NCI-H446 (cell line): ENCODE measurements at places on chromosomes 3 and 15.

GRCh38 chr3:32992310-32992686, 40.9 kb downstream of the CCR4 start:
- DNase-seq, result no peak

DNA sequence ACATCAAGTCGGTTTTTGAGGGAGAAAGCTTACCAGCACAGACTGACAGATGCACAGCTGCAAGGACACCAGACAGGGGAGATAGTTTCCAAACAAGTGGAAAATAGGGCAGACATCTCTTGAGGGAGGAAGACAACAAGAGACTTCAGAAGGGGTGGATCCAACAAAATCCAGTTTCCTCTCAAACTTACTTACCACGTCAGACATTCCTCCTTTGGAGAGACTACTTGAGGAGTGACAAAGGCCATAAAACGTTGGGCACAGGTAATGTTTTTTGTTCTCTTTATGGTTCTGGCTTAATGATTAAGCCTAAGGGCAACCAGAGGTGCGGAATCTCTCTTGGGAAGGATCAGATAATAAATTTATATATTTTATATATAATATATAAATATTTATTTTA, 76.1 kb downstream of the CD200 start:
- DNase-seq, result no peak

DNA sequence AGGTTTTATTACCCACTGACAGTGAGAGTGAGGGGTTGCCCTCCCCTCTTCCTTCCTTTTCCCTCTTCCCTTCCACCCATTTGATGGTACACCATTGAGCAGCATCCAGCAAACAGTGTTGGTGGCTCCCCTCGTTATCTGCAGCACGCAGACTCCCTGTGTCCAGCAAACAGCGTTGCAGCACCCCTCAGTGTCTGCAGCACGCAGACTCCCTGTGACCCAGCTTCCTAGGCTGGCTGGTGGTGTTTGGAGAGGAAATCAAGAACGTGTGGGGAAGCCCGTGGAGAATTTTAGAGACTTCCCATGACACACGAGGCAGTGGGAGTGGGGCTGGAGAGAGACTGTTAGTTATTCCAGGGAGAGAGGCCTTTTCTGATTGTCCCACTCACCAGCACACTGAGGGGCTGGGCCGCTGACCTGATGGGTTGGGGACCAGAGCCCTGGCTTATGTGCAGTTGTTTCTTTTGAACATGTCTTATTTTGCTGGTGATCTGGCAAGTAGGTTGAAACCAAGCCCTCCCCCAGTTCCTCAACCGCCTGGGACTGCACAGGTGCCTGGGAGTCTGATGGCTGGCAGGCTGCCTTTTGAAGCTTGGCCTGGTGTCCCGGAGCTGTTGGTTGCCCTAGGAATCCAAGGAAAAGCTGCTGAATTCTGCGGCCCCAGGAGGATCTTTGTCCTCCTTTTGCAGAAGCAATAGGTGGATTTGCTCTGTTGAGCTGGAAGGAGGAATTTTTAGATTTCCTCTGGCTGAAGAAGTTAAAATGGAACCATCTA, 19.0 kb downstream of the APBA2 start:
- no peak for DNase-seq

DNA sequence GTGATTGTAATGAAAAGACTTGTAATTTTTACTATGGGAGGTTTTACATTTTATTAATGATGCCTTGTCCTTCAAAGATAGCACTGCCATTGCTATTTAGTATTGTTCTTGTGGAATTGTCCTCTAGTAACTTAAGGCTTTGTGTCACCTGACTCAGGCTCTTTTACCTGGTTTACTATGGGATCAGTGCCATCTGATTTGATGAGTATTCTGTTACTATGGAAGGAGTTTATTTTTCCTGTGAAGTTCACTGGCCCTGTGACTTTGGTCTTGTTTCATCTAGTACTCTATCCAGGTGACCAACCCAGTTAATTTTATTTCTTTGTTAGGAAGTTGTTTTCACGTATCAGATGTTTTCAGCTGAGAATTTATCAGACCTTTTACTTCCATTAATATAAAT, 9.0 kb downstream of the MORF4L1 start:
- DNase-seq, result no peak

DNA sequence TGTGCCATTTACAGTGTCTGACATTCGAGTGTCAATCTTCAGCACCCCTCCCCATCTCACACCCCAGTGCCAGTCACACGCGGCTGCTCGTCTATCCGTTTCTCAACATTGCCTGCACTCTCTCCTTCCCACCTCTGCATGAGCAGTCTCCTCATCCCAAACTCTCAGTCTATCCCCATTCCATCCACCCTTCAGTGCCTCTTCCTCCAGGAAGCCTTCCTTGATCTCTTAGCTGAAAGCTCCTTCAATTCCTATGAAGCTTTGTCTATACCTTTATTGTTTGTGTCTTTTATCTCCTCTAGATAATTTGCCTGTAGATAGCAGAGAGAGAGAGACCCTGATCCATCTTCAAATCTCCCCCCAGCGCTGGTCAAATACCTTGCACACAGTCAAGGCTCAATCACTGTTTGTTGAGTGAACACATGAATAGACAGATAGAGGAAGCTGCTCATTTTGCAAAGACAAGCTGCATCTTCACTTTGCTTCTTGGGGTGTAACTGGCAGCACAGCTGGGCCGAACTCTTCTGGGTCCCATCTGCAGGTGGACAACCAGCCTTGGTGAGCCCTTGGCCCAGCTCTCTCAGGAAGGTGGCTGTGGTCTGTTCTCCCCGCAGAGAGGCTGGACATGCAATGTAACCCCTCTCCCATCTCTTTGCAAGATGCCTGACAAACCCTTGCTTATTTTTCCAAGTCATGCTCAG, 52.8 kb downstream of the ITGA11 start:
- no peak for DNase-seq

- DNase-seq, result no peak
Observed at GRCh38 chr3:183714622-183715021, 17.0 kb downstream of the YEATS2 start.

DNA sequence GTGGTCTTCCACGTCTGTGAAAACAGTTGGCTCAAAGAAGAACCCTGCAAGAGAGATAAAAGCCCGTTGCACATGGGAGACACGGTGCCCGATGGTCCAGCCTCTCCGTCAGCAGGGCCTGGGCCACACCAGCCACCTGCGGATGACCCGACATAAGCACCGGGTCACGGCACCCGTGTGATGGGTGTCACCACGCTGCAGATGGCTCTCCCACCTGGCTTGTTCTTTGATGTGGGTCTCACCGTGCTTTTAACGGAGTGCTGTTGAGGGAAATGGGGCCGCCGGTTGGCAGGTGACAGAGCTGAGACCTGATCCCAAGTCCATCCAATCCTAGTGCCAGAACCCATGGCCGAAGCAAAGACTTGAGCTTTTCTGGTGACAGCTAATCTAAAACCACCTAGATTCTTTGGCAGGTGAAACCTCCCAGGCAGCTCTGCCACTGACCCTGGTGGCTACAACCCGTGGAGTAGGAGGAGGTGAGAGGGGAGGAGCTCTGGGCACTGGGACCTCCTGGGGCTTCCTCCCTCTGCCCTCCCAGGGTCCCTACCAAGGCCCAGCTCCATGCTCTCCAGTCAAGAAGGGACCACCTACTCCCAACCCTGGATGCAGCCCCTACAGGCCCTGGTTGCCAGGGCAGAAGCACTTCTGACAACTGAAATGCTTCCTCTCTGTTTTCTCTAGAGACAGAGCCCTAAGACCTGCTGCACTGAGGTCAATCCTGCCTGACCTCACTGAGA, 23.4 kb upstream of the SLC41A3 start:
- no peak for DNase-seq

DNA sequence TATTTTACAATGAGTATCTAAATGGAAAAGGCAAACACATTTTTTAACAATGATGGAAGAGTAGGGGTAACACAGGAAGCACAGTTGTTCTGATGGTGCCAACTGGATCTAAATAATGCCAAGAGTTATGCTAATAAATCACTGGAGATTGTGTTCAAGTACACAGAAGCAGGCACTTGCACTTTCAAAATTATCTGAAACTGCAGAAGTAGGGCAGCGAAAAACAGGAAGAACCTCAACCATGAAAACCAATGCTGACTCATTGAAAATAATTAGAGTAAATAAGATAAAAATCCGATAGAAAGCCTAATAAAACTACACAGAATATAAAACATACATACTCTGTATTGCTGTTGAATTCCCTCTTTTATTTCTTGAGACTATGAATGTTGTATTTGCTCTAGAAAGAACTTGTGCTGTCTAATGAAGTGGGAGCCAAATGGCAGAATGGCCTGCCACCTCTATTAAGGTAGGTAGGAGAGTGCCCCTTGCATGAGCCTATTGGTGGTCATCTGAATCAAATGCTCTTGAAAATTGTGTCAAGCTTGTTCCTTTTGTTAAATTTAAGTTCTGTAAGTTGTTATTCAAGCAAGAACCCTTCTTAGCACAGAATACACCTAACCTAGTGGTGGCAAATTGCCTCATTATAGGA, 93.7 kb downstream of the ABI3BP start:
- no peak for DNase-seq

- DNase-seq, result no peak
Observed at GRCh38 chr3:191644291-191644690, 183.3 kb downstream of the PYDC2 start.

GRCh38 chr3:14423197-14423743, 20.9 kb downstream of the SLC6A6 start:
- DNase-seq, result no peak

DNA sequence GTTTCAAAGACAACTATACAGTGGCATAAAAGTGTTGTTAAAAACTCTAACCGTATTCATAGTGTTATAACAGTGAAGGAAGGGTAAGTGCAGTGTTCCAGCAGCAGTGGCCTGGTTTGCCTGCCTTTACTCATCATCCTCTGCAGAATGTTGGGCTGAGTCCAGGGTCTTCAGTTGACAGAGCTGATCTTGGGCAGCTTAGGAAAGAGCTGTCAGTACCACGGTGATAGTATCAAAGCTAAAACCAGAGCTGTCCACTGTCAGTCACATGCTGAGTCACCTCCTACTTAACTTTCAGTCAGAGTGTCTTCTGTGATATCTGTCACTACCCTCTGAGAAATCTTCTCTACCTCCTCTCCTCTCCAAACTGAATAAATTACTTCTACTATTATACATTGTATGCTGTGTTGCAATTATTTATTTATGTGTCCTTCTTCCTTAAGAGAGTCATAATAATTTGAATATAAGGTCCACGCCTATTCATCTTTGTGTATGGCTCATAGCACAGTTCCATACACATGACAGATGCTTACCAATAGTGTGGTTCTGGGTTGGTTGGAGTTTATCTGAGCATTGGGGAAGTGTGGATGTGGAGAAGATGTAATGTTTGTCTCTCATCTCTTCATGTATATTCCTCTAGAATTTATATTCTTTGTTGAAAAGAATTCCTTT, 242.1 kb downstream of the ZIC1 start:
- DNase-seq, result no peak

GRCh38 chr3:107910713-107911259, 180.0 kb downstream of the CD47 start:
- no peak for DNase-seq

- no peak for DNase-seq
Observed at GRCh38 chr3:16337856-16338540, 73.0 kb downstream of the OXNAD1 start.

DNA sequence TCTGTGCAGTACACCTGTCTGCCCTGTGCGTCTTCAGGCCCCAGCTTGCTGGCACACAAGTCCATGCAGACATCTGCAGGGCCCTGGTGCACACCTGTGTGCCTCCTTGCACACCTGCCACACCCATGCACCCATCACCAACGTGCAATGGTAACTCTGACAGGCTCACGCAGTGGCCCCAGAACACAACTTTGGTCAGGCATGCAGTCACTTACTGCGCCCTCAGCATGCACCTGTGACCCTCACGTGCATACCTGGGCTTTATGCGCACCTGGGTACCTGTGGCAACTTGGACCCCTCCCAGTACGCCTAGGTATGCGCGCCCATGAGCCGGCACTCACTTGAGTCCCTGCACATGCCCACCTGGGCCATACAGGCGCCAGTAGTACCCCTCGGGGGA, 1.7 kb downstream of the PLXND1 start:
- no peak for DNase-seq

DNA sequence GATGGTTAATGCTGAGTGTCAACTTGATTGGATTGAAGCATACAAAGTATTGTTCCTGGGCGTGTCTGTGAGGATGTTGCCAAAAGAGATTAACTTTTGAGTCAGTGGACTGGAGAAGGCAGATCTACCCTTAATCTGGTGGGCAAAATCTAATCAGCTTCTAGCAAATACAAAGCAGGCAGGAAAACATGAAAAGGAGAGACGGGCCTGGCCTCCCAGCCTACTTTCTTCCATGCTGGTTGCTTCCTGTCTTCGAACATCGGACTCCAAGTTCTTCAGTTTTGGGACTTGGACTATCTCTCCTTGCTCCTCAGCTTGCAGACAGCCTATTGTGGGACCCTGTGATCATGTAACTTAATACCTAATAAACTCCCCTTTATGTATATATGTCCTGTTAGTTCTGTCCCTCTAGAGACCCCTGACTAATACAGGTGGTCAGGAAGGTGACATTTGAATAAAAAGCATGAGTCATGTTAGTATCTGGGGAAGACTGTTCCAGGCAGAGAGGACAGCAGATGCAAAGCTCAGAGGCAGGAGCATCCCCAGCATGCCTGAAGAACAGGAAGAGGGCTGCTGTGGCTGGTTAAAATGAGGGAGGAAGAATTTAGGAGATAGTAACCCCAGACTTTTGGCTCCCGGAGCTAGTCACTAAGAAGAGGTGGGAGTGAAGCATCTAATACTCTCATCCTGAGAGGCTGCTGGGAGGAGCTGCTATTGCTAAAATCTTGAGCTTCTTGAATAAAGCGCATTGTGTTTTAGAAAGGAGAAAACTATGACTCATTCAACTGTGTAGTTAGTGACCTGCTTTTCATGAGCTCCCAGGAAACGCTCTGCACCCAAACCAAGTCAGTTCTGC, 207.4 kb upstream of the HES1 start:
- no peak for DNase-seq

GRCh38 chr3:136495213-136495612, 245.1 kb downstream of the PCCB start:
- DNase-seq, result no peak

DNA sequence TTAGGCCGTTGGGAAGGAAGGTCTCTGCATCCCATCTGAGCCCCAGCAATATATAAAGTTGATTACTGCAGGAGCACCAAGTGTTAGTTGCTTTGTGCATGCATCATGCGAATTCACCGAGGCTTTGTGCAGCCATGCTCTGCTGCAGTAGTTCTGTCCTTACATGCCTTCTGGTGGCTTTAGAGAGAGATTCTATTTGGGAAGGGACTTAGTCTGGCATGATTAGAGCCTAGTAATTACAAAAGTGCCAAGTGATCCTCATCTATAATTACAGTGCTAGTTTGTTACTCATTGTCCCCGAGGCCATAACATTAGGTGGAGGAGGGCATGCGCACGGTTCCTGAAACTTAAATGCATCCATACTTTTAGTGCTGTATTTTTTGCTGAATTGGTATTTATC, 353.6 kb downstream of the CNTN4 start:
- DNase-seq, result no peak

GRCh38 chr15:33894193-33894592, 74.1 kb upstream of the CHRM5 start:
- DNase-seq, result no peak

- DNase-seq, result no peak
Observed at GRCh38 chr15:90065682-90066049, 36.6 kb downstream of the IDH2 start.
